ENCODE measurements at places on chromosomes 3 and 15. TPM values are rescaled to one million over a fixed set of nuclear protein-coding genes. Genes with fewer than 3 reads are reported as not detected.

STIMATE gene
- polyA plus RNA-seq, result 12.5 TPM

ZNF80 gene
- not detected for polyA plus RNA-seq

ADGRG7 gene
- polyA plus RNA-seq, result not detected

MAP1A gene
- polyA plus RNA-seq, result 48.5 TPM

CATSPER2 gene
- polyA plus RNA-seq, result 0.87 TPM

SCN11A gene
- polyA plus RNA-seq, result 0.05 TPM

C3orf70 gene
- 0.79 TPM for polyA plus RNA-seq

SLC9A9 gene
- polyA plus RNA-seq, result 11.5 TPM

PIF1 gene
- 5.6 TPM for polyA plus RNA-seq

RPP25 gene
- polyA plus RNA-seq, result 0.25 TPM

LCTL gene
- 7.0 TPM for polyA plus RNA-seq

C15orf61 gene
- polyA plus RNA-seq, result 3.2 TPM

KBTBD13 gene
- polyA plus RNA-seq, result not detected

GOLGA8J gene
- not detected for polyA plus RNA-seq

LDHAL6B gene
- polyA plus RNA-seq, result not detected

KAT2B gene
- polyA plus RNA-seq, result 4.6 TPM

PLCB2 gene
- 0.32 TPM for polyA plus RNA-seq

GP5 gene
- polyA plus RNA-seq, result 0.10 TPM

BBX gene
- 38.2 TPM for polyA plus RNA-seq

CAND2 gene
- 5.8 TPM for polyA plus RNA-seq

UCN2 gene
- polyA plus RNA-seq, result 1.2 TPM

RARB gene
- polyA plus RNA-seq, result 0.51 TPM

ZNF662 gene
- polyA plus RNA-seq, result 1.3 TPM

COMMD2 gene
- 56.0 TPM for polyA plus RNA-seq

SPSB4 gene
- not detected for polyA plus RNA-seq

NR2E3 gene
- polyA plus RNA-seq, result 0.16 TPM

C3orf49 gene
- polyA plus RNA-seq, result not detected

KLF15 gene
- 0.53 TPM for polyA plus RNA-seq

TSEN2 gene
- polyA plus RNA-seq, result 11.0 TPM

MAGEL2 gene
- polyA plus RNA-seq, result 0.12 TPM

CIB2 gene
- polyA plus RNA-seq, result 2.7 TPM

STX19 gene
- not detected for polyA plus RNA-seq

CPN2 gene
- polyA plus RNA-seq, result not detected

CTXN2 gene
- polyA plus RNA-seq, result not detected

ST6GAL1 gene
- 11.8 TPM for polyA plus RNA-seq

Measured in AG04450 (cell line).